Activated T-cell treated with anti-CD3 and anti-CD28 coated beads for 48 hours (primary cell): ENCODE measurements at places on chromosomes 1 and 21.

DNA sequence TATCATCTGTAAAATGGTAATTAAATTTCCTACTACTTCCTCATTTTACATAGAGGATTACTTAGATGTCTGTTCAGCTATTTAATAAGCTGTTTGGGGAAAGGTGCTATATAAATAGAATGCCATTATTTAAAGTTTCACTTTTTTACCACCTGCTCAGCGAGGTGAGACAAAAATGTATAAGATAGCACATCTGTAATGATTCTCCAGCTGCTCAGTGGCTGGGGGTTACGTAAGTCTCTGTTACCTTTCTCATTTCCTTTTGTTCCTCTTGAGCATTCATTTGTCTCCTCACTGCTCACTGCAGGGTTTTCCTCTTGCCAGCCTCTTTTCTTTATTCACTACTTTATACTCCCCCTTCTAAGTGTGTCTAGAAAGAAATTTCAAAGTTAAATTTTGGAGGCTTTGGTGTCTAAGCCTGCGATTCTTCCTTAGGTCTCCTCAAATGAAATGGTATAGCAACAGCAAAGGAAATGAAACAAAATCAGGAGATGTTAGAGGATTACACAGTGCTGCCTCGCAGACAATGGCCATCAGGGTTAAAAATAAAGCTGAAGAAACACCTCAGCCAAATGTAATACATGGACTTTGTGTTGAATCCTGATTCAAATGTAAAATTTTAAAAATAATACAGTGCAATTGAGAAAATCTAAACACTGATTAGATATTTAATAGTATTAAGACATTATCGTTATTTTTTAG is 6.8 kb downstream of the RGS8 start:
- no peak for DNase-seq

- DNase-seq, result no peak
Measured at GRCh38 chr1:37995751-37996345, 6.0 kb upstream of the SF3A3 start.

DNA sequence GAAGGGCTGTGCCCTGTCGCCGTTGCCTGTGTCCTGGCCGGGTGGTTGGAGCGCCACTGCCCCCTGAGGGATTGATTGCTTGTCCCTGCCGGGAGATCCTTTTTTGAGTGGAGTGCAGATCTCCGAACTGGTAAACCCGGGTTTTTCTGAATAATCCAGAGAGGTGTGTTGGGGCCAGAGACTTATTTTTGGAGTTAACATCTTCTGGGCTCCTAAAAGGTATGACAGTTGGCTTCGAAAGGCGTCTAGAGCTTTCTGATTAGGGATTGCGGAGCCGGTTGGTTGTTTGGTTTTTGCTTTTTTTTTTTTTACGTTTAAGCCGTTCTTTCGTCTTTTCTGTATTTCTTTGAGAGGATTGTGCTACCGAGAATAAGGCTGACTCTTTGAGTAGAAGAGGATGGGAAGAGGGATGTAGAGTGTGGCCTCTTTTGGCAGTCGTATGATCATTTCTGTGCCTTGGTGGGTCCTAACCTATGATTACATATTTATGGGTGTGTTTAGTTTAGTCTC is 756 bp downstream of the RLF start:
- DNase-seq, result no peak

GRCh38 chr21:25658427-25659035 is 19.5 kb downstream of the JAM2 start:
- no peak for DNase-seq

DNA sequence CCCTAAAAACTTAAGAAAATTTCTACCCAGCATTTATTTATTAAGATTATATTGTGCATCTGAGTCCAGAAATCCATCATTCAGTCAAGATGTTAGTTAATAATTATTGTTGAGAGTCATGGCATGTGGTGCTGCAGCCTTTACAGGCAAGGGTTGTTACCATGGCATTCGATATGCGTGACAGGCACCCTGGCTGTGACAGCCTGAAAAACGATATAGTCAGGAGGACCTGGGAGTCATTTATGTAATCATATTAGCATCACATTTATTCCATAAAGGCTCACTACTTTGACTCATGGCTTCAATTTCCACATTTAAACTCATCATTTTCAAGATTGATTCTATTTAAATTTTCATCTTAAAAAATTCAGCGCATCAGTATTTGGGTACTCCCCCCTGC is 68.0 kb downstream of the CACHD1 start:
- DNase-seq, result no peak

- peak; percentile 58 for DNase-seq
Measured at GRCh38 chr1:36650200-36651065, 167.7 kb upstream of the CSF3R start.
